Activated naive CD8-positive, alpha-beta T cell treated with anti-CD3 and anti-CD28 coated beads, Interleukin-2, amount 10 ng/mL, durations not matched to agents 7 days and 5 days (primary cell): ENCODE measurements at places on chromosomes 13 and 19. TPM values are rescaled to one million over a fixed set of nuclear protein-coding genes. Genes with fewer than 3 reads are reported as not detected.

- peaks cover 13% of the 10 kb centered on the region for H3K36me3 ChIP-seq
- H3K27ac ChIP-seq, result peak within 1 kb of the TSS; percentile 92
- peaks cover 19% of the 10 kb centered on the region for H3K4me1 ChIP-seq
- H3K27me3 ChIP-seq, result no peaks in the 10 kb centered on the region
- peak within 1 kb of the TSS; percentile 96 for H3K4me3 ChIP-seq
- peak; percentile 84 for DNase-seq
These were observed at the start of gene CNN2 for GRCh38 chr19:1025960-1026782. TSS of gene CNN2 (plus strand) at chr19:1026608. CDS start at chr19:1026662, 54 bp downstream.

- peaks cover 10% of the 10 kb centered on the region for H3K4me1 ChIP-seq
- peaks cover 21% of the 10 kb centered on the region for H3K36me3 ChIP-seq
- peak overlapping the region; percentile 94 for H3K4me3 ChIP-seq
- DNase-seq, result peak; percentile 79
These were observed 767 bp upstream of the GADD45B start for GRCh38 chr19:2475018-2475701.

DNA sequence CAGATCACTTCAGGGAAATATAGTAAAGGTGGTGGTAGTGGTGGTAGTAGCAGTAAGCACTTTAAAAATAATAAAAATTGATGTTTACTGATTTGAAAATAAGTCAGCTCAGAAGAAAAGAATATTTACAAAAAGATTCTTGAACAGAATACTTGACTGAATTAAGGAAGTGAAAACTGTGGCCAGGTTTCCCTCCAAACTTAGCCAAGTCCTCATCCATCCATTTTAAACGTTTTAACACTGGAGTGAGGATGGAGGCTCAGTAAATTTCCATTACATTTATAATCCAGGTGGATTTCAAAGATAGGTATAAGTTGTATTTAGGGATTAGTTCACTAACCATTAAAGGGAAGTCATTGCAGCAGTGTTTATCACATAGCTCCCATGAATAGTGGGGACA, 221.5 kb downstream of the RGCC start:
- H3K27me3 ChIP-seq, result no peaks in the 10 kb centered on the region
- peaks cover 20% of the 10 kb centered on the region for H3K36me3 ChIP-seq
- no peak for DNase-seq
- H3K4me1 ChIP-seq, result no peaks in the 10 kb centered on the region
- no peak overlapping the region for H3K4me3 ChIP-seq
- H3K27ac ChIP-seq, result no peak overlapping the region

DNA sequence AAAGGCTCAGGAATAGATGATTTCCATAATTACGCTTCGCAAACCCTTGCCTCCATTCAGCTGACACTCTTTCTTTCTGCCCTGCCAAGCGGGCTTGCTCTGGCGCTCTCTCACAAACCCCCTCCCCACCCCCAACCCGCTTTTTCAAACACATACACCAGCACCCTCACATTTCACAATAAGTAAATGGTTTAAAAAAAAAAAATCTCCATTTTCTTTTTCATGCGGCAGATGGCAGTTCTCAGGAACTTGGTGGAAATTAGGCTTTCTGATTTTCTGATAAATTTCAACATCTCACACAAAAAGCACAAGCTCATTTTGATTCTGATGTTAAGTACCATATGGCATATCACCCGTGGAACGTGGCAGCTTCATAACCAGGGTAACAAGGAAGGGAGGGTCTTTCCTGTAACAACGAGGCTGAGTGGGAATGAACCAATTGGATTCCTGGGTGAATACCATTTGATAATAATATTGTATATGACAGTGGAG, 43.8 kb downstream of the C13orf42 start:
- H3K4me3 ChIP-seq, result no peak overlapping the region
- peaks cover 27% of the 10 kb centered on the region for H3K4me1 ChIP-seq
- DNase-seq, result no peak
- no peaks in the 10 kb centered on the region for H3K36me3 ChIP-seq
- H3K27me3 ChIP-seq, result peaks cover 4% of the 10 kb centered on the region

DNA sequence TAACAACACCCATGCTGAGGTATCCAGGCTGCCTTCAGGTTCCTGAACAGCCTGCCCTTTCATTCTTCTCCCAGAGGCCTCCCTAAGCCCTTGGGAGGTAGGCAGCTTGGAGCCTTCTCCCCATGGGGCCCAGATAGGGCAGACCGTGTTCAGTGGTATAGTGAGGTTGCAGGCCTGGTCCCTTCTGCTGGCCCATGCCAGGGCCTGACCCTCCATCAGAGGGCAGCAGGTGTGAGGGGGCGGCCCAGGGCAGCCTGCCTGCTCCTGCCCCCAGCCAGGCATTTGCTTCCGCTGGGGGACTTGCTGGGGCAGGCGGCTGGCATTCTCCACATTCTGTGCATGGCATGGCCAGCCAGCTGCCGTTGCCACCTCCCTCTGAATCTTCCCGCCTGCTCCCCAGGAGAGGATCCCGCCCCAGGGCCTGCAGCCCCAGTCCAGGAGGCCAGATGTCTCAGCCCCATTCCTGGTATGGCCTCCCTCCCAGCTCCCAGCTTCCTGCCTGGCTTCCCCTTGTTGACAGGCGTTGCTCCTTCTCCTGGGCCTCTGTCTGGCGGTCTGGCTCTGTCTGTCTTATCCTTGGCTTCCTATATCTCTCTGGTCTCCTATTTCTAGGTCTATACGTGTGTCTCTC, 8.9 kb downstream of the CIC start:
- no peak for DNase-seq
- H3K27ac ChIP-seq, result peak overlapping the region; percentile 97
- H3K36me3 ChIP-seq, result peaks cover 17% of the 10 kb centered on the region

DNA sequence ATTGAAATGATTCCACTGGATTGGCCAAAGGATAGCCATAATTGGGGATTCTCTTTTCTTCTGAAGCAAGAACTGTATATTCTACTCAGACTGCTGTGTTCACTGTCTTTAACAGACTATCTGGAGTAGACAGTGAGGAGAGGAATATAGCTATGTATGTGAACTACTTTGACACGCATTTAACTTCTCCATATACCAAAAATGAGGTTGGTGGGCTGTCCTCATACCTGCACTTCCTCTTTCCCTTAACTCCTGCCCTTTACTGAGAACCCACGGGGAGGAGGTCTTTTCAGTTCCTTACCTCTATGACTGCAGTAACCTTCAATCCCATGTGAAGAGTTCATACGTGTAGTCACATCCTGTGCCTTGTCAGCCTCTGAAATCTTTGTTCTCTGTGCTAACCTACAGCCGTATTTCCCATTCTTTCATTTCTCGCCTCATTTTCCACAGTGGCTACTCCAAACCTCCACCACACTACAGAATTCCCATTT, 305.8 kb downstream of the MTUS2 start:
- H3K27ac ChIP-seq, result no peak overlapping the region
- no peak overlapping the region for H3K4me3 ChIP-seq
- DNase-seq, result no peak
- H3K27me3 ChIP-seq, result no peaks in the 10 kb centered on the region
- peaks cover 6% of the 10 kb centered on the region for H3K4me1 ChIP-seq

The C19orf38 gene
- 1.9 TPM for total RNA-seq

The RNF225 gene
- total RNA-seq, result 0.94 TPM
